ENCODE measurements at places on chromosomes 7 and 10. TPM values are rescaled to one million over a fixed set of nuclear protein-coding genes. Genes with fewer than 3 reads are reported as not detected.

FBXL13 gene
- total RNA-seq, result 0.64 TPM

USP6NL gene
- total RNA-seq, result 13.2 TPM

CSGALNACT2 gene
- 7.8 TPM for total RNA-seq

UPK3BL2 gene
- total RNA-seq, result 24.7 TPM

ADAM22 gene
- total RNA-seq, result 7.2 TPM

PRLHR gene
- not detected for total RNA-seq

FAM180A gene
- not detected for total RNA-seq

ACBD7 gene
- 5.7 TPM for total RNA-seq

OR2A42 gene
- not detected for total RNA-seq

SEMA3E gene
- total RNA-seq, result 0.61 TPM

PTPN20 gene
- not detected for total RNA-seq
